Stimulated activated CD4-positive, alpha-beta T cell treated with anti-CD3 and anti-CD28 coated beads, Interleukin-15, amount 100 ng/mL, for 1 hour (primary cell): ENCODE measurements at places on chromosomes 11 and 22.

DNA sequence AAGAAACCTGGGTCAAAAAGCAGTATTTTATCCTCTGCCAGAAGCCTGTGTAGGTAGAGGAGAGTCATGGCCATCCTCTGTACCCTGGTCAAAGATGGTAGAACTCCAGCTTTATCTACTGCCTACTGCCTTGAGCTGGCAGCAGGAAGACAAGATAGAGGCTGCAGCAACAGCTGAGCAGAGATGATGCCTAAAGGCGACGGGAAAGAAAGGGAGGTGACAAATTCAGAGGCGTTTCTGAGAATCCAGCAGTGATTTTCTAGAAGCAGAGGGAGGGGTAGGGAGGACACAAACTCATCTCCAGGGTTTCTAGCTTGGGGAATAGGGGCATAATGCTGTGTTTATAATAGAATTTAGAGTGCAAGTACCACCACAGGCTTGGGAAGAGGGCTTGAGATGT is 15.5 kb upstream of the C1QTNF4 start:
- DNase-seq = no peak

DNA sequence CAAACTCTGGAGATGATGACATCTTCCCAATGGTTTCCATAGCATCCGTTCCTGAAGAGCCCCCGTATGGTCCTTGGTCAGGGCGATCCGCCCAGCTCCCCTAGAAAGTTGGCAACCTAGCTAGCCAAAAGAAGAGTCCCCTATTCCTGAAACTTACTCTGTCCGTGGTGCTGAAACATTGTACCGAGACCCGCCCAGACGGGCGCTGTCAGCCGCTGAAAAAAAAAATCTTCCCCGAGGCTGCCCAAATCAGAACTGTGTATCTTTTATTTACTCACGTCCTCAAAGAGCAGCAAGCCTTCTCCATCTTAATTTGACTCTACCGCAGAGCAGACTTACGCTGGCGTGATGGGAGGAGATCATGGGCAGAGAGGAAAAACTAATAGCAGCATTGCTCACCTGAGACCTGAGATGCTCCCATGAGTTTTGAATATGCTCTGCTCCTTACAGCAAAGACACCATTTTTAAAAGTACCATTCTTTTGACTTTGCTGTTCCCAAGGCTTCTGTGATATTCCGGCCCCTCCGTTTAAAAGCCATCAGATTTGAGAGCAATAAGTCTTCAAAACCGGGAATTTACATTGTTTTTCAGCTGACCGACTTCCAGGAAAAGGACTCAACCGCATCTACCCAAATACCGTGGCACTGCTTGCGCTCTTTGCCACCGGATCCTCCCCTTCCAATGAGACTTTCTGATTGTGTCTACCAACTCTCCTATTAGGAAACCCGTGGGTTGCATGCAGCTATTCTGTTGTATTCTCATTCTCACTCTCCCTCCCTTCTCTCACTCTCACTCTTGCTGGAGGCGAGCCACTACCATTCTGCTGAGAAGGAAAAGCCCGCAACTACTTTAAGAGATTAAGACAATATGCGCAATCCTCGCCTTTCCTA is at the start of gene SLC17A6:
Gene SLC17A6, plus strand, starts transcription at position 786 of the 890 bp plus-strand sequence. CDS start 153 bp downstream, outside the sequence.
- DNase-seq = no peak

DNA sequence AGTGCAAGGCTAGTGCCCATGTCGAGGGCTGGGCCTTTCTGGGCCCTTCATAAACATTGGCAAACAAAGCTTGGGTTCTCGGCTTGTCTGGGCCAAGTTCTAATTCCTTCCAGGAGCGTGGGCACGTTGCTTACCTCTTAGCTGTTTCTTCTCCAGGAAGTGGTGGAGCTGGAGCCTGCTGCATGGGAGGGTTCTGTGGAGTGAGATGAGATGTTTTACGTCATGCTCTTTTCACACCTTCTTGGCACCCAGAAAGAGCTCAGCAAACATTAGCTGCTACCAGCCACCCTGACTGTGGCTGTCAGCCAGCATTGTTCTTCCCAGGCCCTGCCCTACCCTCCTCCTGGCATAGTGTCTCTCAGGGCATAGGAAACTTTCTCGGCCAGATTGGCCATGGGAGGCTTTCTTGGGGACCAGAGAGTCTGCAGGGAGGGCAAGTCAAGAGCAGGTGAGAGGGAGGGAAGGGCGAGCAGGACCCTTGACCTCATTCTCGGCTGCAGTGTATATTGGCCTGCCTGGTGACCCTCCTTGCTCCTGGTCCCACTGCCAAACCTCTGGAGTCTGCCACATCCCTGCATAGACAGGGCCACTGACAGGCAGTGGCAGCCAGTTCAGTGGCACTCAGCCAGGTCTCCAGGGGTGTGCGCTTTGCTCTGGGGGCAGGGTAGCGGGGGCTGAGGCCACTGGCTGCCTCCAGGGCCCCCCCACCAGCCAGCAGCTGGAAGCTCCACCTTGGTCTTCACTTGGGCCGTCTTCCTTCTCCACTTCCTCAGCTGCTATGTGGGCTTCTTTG is 98.8 kb downstream of the BCR start:
- DNase-seq = no peak

DNA sequence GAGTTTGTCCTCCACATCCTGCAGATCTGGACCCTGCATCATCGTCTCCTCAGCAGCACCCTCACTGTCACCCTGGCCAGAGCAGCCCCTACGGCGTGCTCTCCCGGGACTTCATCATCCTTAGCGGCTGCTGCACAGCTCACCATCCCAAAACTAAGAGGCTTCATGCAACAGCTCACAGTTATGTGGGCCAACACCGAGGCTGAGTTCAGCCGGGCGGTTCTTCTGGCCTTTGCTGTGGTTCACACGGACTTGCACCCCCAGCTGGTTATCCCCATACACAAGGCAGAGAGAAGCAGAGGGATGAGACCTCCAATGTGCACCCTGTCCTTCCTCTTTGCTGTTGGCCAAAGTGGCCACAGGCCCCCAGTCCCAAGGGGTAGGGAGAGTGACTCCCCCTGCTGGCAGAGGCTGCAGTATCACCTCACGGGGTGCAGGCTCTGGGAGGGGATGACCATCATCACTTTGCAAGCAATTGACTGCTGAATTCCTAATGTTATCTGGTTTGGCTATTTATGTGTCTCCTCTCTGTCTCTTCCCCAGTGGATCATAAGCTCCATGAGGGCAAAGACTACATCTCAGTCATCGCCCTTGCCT is 276.8 kb downstream of the BRD1 start:
- DNase-seq = no peak

DNA sequence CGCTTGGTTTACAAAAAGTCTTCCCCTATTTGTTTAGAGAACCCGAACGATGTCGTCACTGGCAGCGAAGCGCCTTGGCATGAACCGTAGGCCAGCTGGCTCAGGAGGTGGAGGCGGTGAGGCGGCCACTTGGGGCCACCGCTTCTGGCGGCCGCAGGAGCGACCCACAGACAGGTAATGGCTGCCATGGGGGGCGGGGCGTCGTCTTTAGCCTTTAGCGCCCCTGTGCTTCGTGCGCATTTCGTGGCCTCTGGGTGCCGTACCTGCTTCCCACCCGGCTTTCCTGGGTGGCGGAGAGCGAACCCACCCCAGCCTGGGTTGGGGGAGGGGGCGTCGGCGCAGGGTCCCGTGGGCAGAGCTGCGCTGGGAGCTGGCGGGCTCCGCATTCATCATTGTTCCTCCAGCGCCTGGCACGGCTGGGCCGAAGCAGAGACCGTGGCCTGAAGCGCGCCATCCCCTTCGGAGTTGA is 469 bp upstream of the OSBP2 start:
- peak; percentile 10 for DNase-seq

DNA sequence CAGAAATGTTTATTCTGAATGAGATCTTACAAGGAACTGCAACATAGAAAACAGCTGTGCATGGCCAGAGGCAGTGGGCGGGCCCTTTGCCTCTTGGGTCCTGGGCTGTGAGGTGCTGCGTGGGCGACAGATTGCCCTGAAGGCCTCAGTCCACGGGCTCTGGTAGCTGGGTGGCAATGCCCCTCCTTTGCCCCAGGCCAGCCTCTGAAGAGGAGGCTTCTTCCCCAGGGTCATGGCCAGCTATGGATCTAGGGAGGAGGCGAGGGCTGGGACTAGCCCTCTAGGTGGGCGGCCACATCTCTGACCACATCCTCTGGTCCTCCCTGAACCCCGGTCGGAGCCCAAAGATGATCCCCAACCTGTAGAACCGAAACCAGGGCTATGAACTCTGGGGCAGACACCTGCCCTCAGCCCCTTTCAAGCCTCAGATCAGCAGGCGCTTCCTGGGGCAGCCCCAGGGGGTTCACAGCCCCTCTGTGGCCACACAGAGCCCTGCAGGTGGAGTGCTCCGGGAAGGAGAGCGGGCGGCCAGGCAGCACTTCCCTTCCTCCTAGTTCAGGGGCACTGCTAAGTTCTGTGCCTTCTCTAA is 6.6 kb upstream of the CDC42BPG start:
- no peak for DNase-seq

- DNase-seq = no peak
These were observed 8.4 kb upstream of the CCKBR start for GRCh38 chr11:6251120-6251733.

GRCh38 chr11:69567951-69568808 is 72.8 kb upstream of the CCND1 start:
- no peak for DNase-seq

GRCh38 chr11:130514316-130514715 is 65.9 kb downstream of the ADAMTS15 start:
- DNase-seq = no peak

GRCh38 chr11:27875831-27876775 is 175.8 kb upstream of the BDNF start:
- no peak for DNase-seq

GRCh38 chr11:44934735-44935250 is 15.9 kb downstream of the TP53I11 start:
- DNase-seq = no peak

- no peak for DNase-seq
These were observed 14.9 kb downstream of the SLC25A18 start for GRCh38 chr22:17578136-17578754.

GRCh38 chr11:43358279-43358800 is 380 bp upstream of the TTC17 start:
- DNase-seq = no peak

GRCh38 chr22:36201630-36202319 is at the start of gene APOL4:
TSS of gene APOL4 (minus strand) at chr22:36201809. CDS start at chr22:36201734, 75 bp downstream.
- DNase-seq = no peak

DNA sequence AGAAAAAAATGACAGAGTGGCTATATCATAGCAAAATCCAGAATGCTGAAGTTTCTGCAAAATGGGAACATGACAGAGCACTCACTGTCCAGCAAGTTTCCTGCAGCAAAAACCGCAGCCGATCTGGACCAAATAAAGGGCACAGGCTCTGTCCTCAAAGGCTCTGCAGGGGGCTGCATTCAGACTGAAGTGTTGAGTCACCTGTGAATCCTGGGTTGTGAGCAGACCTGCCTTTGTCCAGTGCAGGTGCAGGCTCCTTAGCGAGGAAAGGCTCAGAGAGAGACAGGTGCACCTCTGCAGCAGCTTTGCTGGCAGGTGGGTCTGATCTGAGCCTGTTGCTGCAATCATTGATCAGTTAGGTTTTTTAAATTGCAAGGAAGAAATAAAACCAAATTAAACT is 29.3 kb upstream of the NFAM1 start:
- no peak for DNase-seq

GRCh38 chr11:96033095-96033494 is 109.2 kb upstream of the MTMR2 start:
- DNase-seq = no peak

DNA sequence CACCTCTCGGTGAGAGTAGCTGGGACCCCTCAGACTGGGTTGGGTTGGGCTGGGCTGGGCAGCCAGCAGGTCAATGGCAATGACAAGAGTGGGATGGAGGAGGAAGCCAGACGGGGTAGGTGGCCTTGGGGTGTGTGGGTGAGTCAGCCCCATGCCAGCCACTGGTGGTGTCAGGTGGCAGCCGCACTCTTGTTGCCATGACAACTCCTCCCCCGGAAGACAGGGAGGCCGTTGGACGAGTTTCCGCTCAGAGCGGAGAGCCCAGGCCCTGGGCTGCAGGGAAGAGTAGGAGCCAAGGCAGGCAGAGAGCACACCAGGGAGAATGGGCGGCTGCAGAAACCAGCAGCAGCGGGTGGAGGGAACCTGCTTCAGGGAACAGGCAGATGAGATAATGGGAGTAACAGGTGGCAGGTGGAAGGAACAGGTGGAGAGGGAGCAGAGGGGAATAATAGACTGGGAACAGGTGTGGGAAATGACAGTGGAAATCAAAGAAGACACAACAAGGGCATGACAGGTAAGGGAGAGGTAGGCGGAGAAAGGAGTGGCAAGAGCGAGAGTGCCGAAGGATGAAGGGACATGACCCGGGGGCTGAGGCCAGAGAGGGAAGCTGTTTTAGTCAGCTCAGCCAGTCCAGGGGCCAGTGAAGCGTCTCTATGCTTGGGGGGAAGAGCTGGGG is 8.7 kb downstream of the SPTBN2 start:
- no peak for DNase-seq

- DNase-seq = no peak
These were observed 3.1 kb downstream of the PITPNB start for GRCh38 chr22:27915986-27916385.

- no peak for DNase-seq
These were observed 14.8 kb downstream of the OR51E2 start for GRCh38 chr11:4682623-4683419.

DNA sequence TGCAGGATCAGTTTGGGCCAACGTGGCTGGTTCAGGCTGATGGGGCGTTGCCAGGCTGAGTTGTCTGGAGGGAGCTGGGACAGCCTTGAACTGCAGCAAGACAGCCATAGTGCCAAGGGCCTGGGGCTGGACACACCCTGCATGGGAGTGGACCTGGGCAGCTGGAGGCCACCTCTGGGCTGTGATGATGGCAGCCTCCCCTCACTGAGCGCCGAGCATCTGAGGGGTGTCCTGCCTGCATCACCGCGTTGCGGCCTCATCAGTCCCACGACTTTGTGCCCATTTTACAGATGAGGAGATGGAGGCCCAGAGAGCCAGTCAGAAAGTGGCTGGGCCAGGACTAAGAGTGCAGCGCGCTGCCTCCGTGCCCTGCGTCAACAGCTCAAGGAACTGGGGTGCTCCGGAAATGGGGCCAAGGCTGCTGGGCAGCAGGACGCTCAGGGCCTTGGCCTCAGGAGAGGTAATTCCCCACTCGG is 590 bp upstream of the TSPO start:
- no peak for DNase-seq

DNA sequence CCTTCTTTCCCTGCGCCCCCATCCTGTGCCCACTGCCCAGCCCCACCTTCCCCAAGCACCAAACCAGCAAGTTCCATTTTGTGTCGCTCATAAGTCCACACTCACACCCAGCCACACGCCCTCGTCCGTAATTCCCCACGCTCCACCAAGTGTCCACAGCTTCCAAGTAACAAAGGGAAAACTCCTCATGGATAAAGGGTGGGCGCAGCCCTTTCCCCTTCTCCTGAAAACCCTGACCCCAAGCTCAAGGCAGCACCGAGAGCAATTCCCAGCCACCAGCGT is 458 bp downstream of the FXYD6 start:
- no peak for DNase-seq

GRCh38 chr11:119341222-119342022 is 739 bp upstream of the C1QTNF5 start:
- no peak for DNase-seq

- DNase-seq = no peak
These were observed 2.1 kb upstream of the STIP1 start for GRCh38 chr11:64183890-64184289.
